ENCODE measurements at places on chromosomes 3 and 15.

GRCh38 chr3:38966811-38967692, 84.7 kb downstream of the SCN11A start:
- DNase-seq, result peak; percentile 80

GRCh38 chr3:128994581-128995546, 988 bp upstream of the CFAP92 start:
- DNase-seq, result no peak

- no peak for DNase-seq
Observed at GRCh38 chr3:105518203-105518602, 151.5 kb downstream of the ALCAM start.

- DNase-seq, result no peak
Observed at GRCh38 chr15:100616700-100617099, 14.3 kb downstream of the ASB7 start.

DNA sequence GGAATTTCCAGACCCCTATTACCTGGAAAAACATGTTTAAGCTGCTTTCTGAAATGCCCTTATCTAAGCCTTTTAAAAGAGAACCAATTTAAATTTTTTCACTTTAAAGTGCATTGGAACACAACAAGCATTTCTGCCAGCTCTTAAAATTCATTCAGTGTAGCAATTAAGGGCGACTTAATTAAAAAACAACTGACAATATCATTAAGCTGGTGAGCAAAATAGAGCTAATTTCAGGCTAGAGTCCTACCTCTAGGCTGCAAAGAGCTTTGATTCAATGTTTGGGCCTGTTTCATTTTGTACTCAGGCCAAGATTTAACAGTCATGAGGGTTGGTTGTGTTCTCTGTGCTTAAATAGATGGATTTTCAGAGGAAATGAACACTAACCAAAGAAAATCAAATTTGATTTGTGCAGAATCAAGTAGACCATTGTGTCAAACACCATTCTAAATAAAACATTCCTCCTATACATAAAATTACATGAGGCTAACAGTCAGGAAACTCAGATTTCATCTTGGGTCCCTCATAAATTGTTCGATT, 114.6 kb downstream of the TMEM108 start:
- DNase-seq, result no peak

GRCh38 chr3:57803647-57804081, 47.6 kb downstream of the SLMAP start:
- DNase-seq, result peak; percentile 99

DNA sequence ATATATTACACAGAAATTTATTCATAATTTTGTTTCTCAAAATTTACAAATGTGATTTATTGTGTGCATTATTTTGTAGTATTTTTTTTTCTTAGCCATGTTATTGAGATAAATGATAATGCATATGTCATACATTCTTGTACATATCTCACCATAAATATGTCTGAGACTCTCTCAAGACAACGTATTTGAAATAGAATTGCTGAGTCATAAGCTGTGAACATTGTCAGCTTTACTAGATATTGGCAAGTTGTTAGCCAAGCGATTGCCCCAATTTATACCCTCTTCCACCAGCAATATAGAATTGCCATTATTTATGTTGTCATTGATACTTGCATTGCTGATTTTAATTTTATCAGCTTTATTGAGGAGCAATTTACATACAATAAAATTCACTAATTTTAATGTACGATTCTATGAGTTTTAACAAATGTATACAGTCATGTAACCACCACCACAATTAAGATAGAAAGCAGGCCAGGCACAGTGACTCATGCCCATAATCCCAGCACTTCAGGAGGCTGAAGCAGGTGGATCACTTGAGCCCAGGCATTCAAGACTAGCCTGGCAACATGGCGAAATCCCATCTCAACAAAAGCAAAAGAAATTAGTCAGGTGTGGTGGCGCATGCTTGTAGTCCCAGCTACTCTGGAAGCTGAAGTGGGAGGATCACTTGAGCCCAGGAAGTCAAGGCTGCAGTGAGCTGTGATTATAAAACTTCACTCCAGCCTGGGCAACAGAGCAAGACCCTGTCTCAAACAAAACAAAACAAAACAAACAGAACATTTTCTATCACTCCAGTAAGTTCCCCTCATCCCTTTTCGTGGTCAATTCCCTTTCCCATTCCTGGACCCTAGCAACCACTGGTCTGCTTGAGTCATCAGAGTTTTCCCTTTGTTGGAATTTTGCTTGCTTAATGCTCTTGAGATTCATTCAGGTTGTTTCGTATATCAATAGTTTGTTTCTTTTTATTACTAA, 373.1 kb downstream of the MFSD1 start:
- DNase-seq, result peak; percentile 71

All from foreskin keratinocyte (primary cell).